Activated naive CD8-positive, alpha-beta T cell treated with anti-CD3 and anti-CD28 coated beads, Interleukin-2, amount 50 U/mL, for 16 hours (primary cell): ENCODE measurements at places on chromosomes 12 and 14.

DNA sequence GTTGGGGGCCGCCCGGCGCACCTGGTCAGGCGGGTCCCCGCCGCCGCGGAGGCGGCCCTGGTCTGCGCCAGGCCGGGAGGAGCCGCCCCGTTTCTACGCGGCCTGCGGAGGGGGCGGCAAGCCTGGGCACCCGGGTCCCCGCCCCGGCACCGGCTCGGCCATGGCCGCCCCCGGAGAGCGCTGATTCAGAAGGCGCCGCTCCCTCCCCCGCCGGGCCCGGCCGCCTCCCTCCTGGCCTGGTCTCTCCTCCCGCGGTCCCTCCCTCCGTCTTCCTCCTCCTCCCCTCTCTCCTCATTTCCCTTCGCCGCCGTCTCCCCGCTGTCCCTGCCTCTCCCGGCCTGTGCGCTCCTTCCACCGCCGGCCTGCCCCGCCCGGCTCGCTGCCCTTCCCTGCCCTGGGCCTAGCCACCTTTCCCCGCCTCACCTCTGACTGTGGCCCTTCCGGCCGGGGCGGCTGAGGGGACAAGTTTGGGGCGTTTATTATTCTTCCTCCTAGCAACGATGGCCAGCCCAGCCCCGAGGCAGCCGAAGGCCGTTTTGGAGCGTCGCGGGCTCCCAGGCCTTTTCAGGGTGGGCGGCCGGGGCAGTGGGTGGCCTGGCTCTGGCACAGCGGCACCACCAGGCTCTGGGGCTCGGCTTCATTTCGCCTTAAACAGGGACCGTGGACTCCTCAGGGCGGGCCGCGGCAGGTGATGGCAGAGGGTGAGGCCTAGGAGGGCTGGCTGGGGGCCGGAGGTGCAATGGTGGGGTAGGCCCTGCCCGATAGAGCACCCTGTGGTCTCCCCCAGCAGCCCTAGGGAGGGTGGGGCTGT, 768 bp downstream of the CEP170B start:
- DNase-seq: no peak

DNA sequence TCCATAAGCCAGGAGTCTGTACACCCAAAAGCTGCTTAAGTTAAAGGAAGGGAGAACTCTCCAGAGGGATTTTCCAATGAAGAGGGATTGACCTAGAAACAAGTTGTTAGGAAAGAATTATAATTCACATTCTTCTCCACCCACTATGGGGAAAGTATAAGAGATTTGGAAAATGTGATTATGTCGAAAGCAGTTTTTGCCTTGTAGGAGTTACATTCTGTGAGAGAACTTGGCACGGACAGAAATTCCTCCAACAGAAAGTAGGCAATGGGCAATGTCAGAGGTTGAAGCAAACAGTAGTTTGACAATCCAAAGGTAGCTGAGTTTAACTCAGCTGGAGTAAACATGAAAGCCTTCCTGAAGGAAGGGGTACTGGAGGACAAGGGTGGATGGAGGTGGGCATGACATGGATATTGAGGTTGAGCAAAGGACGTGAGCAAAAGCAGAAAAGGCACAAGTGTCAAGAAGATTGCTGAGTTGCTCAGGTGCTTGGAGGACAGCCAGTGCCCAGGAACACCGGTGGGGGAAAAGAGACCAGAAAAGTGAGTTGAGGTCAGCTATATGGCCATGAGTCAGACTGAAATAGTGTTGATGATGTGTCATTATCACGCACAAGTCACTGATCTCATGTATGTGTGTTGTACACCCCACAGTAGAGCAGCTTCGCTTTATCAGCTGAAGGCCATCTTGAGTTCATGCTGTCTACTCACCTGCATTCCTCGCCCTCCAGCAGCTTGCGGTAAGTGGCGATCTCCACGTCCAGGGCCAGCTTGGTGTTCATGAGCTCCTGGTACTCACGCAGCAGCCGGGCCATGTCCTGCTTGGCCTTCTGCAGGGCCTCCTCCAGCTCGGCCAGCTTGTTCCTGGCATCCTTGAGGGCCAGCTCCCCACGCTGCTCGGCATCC, 4.0 kb downstream of the KRT5 start:
- no peak for DNase-seq

GRCh38 chr12:127898616-127899015, 368.4 kb upstream of the TMEM132C start:
- no peak for DNase-seq

DNA sequence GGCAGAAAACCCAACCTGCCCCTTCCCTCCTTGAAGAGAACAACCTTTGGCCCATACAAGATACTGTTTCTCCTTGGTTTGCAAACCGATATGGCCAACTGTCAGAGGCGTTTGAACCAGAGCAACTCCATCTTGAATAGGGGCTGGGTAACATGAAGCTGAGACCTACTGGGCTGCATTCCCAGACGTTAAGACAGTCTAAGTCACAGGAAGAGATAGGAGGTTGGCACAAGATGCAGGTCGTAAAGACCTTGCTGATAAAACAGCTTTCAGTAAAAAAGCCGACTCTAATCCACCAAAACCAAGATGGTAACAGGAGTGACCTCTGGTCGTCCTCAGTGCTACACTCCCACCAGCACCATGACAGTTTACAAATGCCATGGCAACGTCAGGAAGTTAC, 42.7 kb upstream of the TMEM132C start:
- no peak for DNase-seq

DNA sequence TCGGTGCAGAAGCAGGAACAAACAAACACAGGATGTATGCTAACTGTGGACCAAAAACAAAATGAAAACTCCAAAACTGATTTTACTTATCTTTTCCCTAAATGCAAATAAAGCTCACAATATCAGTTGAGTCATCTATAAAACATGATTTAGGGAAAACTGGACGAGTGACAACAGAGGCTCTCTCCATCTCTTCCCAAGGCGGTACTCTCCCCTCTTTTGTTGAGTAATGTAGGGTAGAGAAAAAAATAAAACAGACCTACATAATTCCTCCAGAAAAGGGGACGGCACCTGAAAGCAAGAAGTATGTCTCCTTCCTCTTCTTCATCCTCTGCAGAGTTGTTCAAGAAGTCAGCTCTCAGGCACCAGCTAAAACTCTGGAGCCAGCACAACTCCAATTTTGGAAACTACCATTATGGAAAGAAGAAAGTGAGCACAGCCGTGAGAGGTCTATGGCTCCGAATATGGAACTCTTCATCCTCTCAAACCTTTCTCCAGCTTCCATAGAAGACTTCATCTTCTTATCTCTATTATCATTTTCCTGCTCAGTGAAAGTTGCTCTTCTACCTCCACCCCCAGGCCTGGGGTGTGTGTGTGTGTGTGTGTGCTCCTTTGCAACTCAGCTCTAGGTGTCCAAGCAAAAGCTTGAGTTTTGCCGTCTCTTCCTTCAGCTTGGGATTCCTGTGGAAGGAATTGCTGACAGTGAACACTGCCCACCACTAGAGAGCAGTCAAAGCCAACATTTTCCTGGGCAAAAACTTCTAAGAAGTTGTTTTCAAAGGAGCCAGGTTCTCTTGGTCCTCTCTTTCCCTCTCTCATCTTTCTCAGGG, 155.4 kb downstream of the DIO2 start:
- no peak for DNase-seq

- no peak for DNase-seq
These were observed 3.6 kb upstream of the TNFRSF1A start for GRCh38 chr12:6345319-6346091.

GRCh38 chr14:100738269-100738691, 11.6 kb downstream of the DLK1 start:
- DNase-seq: no peak

GRCh38 chr12:20601668-20602280, 93.4 kb upstream of the SLCO1C1 start:
- DNase-seq: no peak

DNA sequence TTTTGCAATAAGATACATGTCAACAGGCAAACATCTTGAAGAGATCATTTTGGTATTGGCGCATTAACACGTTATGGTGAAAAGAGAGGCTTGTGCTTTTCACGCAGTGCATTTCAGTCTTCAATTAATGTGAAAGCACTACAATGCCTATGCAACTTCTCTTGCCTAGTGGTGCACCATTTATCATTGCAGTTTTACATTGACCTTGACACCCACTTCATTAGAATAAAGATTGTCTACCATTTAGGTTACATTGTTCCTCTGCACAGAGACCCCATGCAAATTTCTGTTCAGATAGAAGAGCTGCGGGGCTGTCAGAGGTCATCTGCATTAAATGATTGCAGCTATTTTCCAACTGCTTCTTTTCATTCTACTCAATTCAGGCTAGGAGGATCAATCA, 212.2 kb upstream of the NPAS3 start:
- no peak for DNase-seq

DNA sequence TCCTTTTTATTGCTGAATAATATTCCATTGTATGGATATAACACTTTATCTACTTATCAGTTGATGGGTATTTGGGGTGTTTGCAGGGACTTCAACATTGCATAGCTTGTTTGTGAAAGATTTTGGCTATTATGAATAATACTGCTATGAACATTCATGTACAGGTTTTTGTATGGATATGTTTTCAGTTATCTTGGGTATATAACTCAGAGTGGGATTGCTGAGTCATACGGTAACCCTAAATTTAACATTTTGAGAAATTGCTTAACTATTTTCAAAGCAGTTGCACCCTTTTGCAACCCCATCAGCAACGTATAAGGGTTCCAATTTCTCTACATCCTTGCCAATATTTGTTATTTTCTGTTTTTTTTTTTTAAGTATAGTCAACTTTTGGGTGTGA, 27.3 kb upstream of the HELB start:
- no peak for DNase-seq

DNA sequence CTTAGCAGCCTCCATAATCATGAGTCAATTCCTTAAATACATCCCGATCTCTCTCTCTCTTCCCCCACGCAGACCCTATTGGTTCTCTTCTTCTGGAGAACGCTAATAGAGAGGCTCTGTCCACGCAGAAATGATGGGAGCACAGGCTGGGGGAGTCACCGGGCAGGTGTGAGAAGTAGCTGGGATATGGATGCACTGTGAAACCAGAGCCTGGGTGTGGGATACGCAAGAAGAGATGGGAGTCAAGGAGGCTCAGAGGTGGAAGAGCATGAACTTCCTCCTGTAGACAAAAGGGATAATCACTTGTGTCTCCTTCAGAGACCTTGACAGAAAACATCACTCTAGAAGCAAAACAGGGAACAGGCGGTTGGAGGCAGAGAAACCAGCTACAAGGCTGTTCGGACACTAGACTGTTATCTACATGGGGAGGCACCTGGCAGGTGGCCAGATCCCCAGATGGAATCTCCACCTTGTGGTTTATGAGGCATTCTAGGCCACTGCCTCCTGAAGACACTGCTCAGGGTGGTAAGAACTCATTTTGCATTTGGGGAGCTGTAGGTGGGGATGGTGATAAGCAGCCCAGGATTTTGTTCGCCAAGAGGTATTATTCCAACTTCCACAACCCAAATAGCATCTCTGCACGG, 7.2 kb upstream of the SELPLG start:
- no peak for DNase-seq

GRCh38 chr12:127745469-127746212, 521.3 kb upstream of the TMEM132C start:
- DNase-seq: no peak

- DNase-seq: no peak
These were observed 13.7 kb downstream of the TXNDC16 start for GRCh38 chr14:52538623-52539022.

DNA sequence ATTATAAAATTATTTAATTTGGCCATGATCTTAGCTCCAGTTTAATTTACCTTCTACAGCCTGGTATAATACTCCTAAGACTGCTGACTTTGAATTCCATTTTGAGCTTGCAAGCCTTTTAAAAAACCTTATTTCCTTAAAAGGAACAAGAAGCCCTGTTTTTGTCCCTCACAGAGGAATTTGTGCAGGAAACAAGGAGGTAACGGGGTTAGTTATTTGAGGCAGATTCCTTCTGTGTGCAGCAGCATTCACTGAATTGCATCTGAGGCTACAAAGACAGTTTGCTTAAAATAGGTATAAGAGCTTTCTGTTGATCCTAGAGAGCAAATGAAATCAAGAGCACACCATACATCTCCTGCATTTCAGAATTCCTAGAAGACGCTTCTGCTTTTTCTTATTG, 403.3 kb upstream of the PRICKLE1 start:
- DNase-seq: no peak

DNA sequence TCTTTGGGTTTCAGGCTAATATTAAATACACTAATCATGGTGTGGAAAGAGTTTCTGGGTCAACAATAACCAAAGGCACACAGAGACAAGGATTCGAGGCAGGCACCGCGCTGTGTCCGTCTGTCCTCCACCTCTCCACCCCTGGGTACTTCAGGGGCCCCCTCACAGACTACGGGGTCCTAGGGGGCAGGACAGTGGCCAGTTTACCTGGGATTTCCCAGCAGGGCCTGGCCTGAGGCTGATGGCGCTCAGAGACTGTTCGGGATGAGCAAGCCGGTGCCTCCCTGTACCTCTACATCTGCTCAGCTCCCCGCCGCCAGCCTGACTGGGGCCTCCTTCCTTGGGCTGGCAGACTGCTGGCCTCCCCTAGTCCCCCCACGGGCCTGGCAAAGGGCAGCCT, 18.1 kb upstream of the EIF5 start:
- DNase-seq: no peak

GRCh38 chr12:77625441-77625840, 205.3 kb upstream of the NAV3 start:
- DNase-seq: no peak

GRCh38 chr12:12736759-12737676, 19.9 kb downstream of the CDKN1B start:
- no peak for DNase-seq

GRCh38 chr12:3119192-3119755, 42.1 kb downstream of the TSPAN9 start:
- no peak for DNase-seq

DNA sequence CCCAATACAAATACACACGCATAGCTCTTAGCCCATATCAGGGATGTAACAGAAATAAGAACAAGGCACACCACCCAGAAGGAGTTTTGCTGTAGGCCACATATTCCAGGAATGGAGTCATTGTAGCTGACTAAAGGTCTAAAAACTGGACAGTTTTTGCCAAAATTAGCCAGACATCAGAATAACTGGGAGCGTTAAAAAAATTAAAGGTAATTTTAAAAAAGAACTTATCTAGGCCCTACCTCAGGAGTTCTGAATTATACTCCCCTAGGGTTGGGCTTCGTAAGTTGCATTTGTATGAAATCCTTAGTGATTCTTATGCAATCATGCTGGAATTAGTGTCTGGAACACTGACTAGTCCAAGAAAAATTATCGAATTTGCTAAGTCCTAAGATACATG, 987.7 kb downstream of the GALC start:
- no peak for DNase-seq
